ENCODE measurements at places on chromosomes 12 and 14.
A peak's percentile ranks its signal among the peaks of the same experiment; 100 is the strongest.

DNA sequence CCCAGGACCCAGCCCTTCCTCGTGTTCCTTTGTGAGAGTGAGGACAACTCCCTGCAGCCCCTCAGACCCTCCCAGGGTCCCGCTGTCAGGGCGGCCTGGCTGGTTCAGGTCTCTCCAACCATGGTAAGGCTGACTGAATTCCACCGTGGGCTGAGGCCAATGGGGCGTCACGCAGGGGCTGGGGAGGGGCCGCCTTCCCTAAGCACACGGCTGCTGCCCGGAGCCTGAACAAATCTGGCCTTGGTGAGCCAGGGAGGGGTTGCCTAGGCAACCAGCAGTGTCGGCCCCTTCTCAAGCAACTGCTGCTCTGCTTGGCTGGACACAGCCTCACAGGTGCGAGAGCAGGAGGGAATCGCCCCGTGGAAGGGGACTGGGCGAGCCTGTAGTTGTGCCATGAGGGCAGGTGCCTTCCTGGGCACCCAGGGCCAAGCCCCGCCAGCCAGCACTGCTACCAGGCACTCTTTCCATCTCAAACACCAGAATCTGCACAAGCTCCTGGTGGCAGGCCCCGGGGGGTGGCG, 37.0 kb upstream of the GALNT9 start:
- DNase-seq = peak; percentile 75

DNA sequence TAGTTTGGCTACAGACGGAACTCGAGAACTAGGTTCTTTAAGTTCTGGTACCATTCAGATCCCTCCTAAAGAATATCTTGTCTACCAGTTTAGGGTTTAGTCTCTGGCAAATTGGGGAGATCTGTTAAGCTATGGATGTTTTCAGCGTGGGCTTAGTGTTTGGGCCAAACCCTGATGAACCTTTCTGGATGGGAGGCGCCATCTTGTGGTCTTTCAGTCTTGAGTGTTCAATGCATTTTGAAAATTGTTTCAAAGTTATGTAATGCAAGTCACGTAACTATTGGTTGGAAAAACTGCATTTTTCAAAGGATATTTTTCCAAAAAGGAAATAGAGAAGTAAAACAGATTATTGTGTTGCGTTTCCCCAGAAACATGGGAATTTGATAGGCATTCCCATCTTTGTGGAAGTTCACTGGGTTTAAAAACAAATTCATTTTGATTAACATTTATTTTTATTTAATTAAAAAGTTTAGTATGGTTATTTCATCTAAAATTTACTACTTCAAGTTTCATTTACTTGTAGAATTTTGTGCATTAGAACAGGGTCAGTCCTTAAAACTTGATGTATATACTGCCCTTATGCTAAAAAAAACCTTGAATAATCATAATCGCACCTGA, 169.0 kb downstream of the PRIMA1 start:
- DNase-seq = peak; percentile 41

- DNase-seq = no peak
Measured at GRCh38 chr14:100660882-100661635, 65.6 kb upstream of the DLK1 start.

GRCh38 chr12:95380997-95381786, 92.8 kb upstream of the METAP2 start:
- no peak for DNase-seq

GRCh38 chr12:49703647-49704137, 3.5 kb downstream of the FMNL3 start:
- no peak for DNase-seq

DNA sequence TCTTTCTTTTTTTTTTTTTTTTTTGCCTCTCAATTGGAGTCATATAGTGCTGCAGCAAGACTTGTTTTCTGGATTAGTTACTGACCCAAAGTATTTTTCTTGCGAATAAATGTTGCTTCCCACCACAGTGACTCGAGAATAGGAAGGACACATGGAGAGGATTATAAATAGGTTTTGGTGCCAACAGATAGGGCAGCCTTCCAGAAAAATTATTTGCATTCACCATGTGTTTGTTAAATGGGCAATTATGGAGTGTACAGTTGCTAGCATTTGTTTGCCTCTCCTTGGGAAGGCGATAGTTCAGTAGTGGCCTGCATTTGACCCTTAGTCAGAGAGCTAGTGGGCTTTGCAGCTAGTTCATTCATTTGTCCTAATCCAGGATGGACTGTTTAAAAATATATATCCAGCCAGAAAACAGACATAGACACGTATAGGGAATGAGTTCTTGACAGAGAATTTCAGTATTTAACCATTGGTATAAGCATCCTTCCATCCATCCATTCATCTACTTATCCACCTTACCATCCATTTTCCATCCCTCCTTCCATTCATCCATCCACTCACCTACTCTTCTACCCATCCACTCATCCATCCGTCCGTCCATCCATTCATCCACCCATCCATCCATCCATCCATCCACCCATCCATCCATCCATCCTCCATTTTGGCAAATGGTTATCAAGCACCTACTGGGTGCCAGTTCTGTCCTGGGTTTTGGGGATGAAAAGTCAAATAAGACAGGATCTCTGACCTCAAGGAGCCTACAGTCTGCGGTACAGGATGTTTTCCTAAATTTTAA, 67.5 kb downstream of the CHST11 start:
- DNase-seq = no peak

All from nephron progenitor cell (in vitro differentiated cells).